ENCODE measurements at places on chromosomes 16 and 17.

DNA sequence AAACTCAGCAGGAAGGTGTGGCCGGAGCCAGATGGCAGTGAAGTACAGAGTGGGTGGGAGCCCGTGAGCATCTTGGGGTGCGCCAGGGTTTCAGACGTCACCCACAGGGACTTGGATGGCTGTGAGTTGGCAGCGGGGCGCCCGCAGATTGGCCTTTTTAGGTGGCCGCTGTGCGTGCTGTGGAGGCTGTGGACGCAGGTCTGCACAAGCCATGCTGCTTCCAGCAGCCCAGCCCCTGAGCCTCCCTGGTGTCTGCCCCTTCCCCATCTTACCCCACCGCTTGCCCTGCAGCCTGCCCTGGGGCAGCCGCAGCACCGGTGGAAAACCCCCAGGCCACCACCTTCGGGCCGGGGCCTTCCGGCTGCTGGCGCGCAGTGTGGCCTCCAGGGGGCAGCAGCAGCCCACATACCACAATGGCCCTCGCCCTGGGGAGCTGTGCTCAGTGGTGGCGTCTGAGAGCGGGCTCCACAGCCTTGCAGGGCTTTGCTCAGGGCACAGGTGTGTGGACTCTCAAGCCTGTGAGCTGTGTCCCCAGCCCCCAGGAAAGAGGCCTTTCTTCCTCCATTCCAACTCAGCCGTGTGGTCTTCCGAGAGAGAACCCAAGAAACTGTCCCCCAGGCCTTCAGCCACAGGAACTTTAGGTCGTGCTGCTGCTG, 11.8 kb downstream of the ENDOV start:
- DNase-seq: peak; percentile 89

GRCh38 chr17:76266244-76266938, 1.2 kb downstream of the UBALD2 start:
- DNase-seq: no peak

DNA sequence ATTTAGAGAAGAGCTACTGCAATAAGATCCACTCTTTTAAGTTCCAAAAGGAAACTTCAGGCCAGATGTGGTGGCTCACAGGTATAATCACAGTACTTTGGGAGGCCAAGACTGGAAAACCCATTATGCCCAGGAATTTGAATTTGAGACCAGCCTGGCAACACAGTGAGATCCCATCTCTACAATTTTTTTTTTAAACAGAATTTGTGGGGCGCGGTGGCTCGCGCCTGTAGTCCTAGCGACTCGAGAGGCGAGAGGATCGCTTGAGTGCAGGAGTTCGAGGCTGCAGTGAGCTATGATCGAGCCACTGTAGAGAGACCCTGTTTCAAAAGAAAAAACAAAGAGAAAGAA, 793 bp downstream of the COG7 start:
- no peak for DNase-seq

GRCh38 chr17:69367298-69367697, 40.4 kb upstream of the ABCA5 start:
- no peak for DNase-seq
